Dermis microvascular lymphatic vessel endothelial cell (primary cell): ENCODE measurements at places on chromosomes 13 and 19.

DNA sequence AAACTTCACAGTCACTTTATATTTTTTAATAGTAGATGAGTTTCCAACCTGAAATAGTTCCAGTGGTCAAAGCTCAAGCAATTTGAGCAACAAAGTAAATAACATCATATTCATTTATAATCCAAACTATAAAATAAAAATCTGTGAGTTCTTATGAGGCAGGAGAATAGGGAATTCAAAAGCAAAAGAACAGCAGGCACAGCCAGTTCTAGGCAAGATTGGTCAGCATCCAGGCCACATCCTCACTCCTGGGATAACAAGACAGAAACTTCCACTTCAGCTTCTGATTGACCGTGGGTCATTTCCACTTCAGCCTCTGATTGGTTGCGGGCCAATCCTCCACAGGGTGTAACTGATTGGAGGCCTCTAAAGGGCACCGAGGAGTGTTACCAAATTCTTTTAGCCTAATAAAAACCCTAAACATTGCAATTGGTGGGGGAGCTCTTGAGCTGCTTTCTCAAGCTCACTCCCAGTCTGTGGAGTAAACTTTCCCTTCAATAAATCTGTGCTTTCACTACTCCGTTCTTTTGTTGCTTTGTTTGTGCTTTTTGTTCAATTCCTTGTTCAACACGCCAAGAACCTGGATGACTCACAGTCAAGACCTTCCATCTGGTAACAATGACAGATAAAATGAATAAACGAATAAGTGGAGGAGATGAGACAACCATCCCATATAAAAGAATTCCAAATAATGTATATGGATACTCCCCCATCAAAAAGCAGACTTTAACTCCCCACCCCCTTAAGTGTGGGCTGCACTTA lies 42.6 kb upstream of the AMER2 start:
- peak; percentile 41 for DNase-seq

GRCh38 chr19:47280183-47280797 lies 5.6 kb downstream of the INAFM1 start:
- peak; percentile 36 for DNase-seq

- peak; percentile 12 for DNase-seq
These were observed 1.7 kb downstream of the B3GLCT start for GRCh38 chr13:31201341-31202031.

GRCh38 chr13:108433976-108434755 lies 164.6 kb downstream of the TNFSF13B start:
- no peak for DNase-seq

- DNase-seq = peak; percentile 23
These were observed 408.0 kb downstream of the DIAPH3 start for GRCh38 chr13:59755632-59756290.

DNA sequence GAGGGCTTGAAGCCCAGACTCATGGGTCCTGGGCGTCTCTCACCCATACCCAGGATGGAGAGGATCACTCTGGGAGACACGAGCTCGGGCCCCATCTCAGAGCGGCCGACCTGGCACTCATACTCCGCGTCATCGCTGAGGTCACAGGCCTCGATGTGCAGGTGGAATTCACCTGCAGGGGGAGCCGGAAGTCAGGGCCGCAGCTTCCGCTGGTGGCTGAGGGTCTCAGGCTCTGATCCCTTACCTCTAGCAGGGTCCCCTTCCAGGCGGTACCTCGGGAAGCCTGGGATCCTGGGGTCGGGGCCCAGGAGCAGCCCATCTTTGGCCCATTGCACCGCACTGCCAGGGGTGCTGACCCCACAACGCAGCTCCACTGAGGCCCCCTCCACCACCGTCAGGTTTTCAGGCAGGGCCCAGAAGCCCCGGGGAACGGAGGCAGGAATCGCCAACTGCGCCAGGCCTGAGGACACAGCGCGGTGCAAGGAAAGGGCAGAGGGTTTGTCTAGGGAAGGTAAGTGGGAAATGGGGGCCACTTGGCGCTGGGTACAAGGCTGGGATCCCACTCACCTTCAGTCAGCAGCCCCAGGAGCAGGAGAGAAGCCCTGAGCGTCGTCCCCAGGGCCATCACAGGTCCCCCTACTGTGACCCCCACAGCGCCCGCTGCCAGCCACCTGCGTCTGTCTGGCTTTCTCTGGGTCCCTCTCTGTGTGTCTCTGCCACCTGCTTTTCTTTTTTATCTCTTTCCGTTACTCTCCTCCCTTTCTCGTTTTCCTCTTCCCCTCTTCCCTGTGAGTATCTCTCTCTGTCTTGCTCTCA lies 883 bp downstream of the NPHS1 start:
- no peak for DNase-seq

DNA sequence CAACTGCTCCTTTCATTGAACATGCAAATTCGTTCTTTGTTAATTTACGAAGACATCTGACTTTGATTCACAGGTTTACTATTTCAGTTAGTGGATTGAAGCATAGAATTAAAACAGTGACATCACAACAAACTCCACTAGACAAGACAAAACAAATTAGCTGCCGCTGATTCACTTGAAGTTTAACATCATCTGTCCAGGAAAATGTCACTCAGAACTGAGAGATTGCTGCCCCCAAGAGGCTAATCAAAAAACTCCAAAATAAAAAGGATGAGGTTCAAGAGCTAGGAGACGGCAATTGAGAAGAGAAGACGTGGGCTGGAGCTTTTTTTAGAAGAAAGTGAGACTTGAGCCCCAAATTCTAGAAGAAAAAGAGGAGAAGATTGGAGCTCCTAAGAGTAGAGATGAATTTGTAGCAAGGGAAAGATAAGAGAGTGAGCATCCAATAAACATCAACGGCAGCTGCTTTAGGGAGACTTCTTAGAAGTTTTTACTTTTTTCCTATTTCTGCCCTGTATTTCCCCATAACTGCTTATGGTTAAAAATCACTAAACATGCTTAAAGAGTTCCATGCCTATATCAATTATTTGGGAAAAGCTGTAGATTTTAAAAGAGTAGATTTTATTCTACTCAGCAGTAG lies 40.8 kb upstream of the TPP2 start:
- DNase-seq = peak; percentile 48

DNA sequence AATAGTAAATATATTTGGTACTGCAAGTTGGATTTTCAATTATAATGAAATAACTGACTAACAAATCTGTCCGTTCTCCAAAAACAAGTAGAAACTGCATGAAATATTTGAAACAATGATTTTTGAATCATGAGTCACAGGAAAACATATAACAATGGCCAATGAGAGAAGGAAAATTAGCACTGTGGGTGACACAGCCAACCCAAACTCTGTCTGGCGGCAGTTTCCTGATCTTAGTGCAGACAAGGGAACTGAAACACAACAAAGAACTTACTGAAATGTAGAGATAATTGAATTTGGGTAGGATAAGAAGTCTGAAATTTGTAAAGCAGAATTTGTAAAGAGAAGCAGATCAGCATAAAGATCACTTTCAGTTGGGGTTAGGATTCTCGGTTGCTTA lies 2743.3 kb upstream of the PCDH20 start:
- DNase-seq = peak; percentile 63

DNA sequence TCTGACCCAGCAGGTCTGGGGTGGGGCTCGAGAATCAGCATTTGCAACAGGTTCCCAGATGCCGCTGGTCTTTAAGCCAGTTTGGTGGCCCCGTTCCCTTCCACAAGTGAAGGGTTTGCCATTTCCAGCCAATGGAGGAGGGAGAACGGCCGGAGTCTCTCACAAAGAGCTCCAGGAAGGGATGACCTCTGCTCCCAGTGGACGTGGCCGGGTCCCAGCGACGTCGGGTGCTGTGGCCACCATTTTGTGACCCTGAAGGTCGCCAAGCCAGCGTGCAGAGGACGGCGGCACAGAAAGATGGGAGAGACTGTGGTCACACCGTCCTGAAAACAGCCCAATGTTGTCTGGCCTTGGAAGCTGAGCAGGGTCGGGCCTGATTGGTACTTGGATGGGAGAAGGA lies 8.0 kb downstream of the SHC2 start:
- no peak for DNase-seq

DNA sequence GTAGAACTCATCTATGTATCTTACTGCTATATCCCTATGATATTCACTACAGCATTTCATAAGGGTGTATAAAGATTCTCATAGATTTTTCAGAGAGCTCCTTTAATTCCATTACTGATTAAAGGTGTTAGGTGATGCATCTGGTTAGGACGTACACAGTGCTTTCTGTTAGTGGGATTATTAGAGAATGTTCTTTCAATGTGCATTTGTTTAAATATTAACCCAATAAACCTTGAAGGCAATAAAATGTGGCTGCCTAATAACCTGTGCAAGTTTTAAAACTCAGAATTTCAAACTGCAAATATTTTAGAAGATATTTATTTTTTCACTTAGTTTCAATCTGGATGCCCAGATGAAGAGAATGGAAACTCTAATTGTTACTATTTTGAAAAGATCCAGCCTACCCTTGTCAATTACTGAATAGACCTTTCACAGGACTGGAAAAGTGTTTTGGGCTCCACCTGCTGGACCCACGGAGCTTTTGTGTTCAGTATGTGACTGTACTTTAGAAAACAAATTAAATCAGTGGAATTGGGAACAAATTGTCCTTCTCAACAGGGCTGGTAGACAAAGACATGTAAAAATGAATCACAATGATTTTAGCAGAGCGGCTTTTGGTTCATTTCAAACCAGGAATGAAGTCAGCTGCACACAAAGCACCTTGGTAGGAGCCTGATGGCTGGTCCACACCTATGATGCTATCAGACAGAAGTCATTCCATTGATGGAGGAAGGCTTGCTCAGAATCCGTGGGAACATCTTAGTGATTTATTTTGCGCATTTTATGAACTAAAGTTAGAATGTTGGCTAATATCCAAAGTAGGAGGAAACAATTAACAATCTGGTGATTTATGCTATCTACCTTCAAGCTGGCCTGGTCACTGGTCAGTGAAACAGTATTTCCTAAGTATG lies 89.4 kb upstream of the RAP2A start:
- peak; percentile 78 for DNase-seq

GRCh38 chr19:29789007-29789406 lies 22.8 kb upstream of the CCNE1 start:
- DNase-seq = no peak

- DNase-seq = peak; percentile 40
These were observed 16.6 kb downstream of the MED4 start for GRCh38 chr13:48078251-48078656.

- no peak for DNase-seq
These were observed 20.3 kb upstream of the RFC3 start for GRCh38 chr13:33797622-33798021.

GRCh38 chr19:13764101-13764807 lies at the start of gene MRI1:
MRI1 (plus strand) TSS chr19:13764522; CDS start chr19:13764589, 67 bp downstream.
- peak; percentile 68 for DNase-seq

DNA sequence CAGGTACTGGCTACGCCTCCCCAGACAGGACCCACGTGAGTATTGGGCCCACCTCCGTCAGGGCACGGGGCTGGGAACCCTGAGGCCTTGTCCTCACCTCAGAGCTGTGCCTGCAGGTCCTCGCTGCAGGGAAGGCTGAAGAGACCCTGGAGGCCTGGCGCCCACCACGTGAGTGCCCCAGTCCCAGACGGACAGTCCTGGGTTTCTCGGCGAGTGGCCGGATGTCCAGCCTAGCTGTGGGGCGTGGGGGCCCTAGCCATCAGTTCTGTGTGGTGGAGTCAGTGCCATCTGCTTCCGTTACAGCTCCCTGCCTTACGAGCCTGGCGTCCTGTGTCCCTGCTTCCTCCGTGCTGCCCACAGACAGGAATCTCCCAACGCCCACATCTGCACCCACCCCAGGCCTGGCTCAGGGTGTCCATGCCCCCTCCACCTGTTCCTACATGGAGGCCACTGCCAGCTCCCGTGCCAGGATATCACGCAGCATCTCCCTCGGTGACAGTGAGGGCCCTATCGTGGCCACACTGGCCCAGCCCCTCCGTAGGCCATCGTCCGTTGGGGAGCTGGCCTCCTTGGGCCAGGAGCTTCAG lies 7.8 kb upstream of the OVOL3 start:
- DNase-seq = no peak

GRCh38 chr13:23959231-23959862 lies 62.0 kb upstream of the C1QTNF9B start:
- no peak for DNase-seq

GRCh38 chr13:73532987-73533510 lies 474.2 kb downstream of the KLF5 start:
- no peak for DNase-seq

GRCh38 chr19:30558793-30559192 lies 186.6 kb downstream of the ZNF536 start:
- no peak for DNase-seq

GRCh38 chr19:2715470-2716274 lies 5.5 kb downstream of the DIRAS1 start:
- DNase-seq = no peak

DNA sequence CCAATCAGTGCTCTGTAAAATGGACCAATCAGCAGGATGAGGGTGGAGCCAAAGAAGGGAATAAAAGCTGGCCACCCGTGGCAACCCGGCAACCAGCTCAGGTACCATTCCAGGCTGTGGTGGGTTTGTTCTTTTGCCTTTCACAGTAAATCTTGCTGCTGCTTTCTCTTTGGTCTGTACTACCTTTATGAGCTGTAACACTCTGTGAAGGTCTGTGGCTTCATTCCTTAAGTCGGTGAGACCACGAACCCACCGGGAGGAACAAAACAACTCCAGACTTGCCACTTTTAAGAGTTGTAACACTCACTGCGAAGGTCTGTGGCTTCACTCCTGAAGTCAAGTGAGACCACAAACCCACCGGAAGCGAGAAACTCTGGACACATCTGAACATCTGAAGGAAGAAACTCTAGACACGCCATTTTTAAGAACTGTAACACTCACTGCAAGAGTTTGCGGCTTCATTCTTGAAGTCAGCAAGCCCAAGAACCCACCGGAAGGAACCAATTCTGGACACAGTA lies 16.5 kb upstream of the SPACA6 start:
- no peak for DNase-seq

- no peak for DNase-seq
These were observed 26.4 kb downstream of the IL17D start for GRCh38 chr13:20729633-20730585.

- no peak for DNase-seq
These were observed 20.1 kb upstream of the N4BP2L1 start for GRCh38 chr13:32447894-32448623.

DNA sequence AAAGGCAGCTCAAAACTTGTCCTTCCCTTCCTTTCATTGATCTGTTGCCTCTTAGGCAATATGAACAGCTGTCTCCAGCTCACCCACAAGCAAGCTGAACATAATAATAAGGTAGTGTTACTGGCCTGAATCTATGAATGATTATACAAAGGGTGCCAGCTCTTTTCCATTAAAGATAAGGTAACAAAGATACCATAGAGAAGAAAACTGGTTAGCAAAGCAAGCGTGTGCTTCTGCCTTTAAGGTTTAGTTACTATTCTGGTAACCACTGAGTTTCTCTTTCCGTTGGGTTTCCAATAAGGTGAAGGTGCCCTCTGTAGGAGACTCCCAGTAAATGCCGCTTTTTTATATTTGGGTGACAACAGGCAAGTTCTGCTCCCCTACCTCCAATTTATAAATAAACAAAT lies 12.1 kb upstream of the DACH1 start:
- peak; percentile 53 for DNase-seq

DNA sequence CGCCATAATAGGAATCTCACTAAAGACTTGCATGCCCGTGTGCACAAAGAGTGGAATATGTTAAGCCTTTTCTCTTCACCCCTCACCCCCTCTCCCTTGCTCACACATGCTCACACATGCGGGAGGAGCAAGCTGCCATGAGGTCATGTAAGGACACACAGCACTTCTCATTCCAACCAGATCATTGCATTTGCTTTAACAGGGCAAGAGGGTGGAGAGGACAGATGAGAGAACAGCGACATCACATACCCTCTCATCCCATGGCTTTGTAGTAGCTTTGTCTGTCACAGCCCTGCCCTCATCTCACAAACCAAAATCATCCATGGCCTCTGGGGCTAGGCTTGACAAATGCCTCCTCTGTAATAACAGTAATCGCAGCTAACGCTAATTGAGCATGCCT lies 145.6 kb upstream of the FRY start:
- DNase-seq = no peak

- DNase-seq = no peak
These were observed 56.9 kb upstream of the TEX29 start for GRCh38 chr13:111263566-111263965.
